Urinary bladder (tissue), 4 donors: ENCODE measurements at places on chromosomes 4 and X. TPM values are rescaled to one million over a fixed set of nuclear protein-coding genes. Genes with fewer than 3 reads are reported as not detected.

DNA sequence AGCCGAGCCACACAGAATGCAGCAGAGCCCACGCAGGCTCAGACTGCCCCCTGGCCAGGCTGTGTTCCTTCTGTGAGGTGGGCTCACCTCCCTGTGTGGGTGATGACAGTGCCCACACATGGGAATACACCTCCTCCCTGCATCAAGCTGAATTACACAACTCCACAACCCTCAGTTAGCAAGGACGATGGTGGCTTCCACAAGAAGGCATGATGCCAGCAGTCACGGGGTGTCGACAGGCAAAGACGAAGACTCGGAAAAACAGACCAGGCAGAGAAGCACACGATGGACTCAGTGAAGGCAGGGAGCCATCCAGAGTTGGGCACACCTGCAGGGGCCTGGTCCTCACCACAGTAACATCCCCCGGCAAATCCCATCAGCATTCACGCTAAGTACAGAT is 12.1 kb downstream of the LETM1 start:
- no peak for DNase-seq

Gene PF4V1
- not detected for total RNA-seq

Gene TCP11X2
- not detected for total RNA-seq

Gene TEX13D
- total RNA-seq: not detected
